ENCODE measurements at places on chromosomes 5 and 9.
A peak's percentile ranks its signal among the peaks of the same experiment; 100 is the strongest.

DNA sequence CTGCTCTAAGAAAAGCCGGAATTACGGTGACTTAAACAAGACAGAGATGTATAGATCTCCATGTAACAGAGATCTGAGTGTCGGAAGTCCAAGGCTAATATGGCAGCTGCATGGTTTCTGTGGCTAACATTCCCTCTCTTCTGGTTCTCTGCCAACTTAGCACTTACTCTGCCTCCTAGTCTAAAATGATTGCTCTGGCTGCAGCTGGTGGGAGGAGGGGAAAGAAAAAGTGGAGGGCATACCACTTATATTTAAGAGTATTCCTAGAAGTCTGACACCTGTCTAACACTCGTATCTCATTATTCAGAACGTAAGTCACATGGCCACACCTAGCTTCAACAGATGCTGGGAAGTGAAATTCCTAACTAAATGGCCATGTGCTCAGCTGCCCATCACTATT, 551.5 kb upstream of the TLE4 start:
- DNase-seq = no peak
- H3K36me3 ChIP-seq = no peaks in the 10 kb centered on the region
- H3K4me1 ChIP-seq = no peaks in the 10 kb centered on the region
- H3K4me3 ChIP-seq = no peak overlapping the region
- no peak overlapping the region for H3K27ac ChIP-seq

DNA sequence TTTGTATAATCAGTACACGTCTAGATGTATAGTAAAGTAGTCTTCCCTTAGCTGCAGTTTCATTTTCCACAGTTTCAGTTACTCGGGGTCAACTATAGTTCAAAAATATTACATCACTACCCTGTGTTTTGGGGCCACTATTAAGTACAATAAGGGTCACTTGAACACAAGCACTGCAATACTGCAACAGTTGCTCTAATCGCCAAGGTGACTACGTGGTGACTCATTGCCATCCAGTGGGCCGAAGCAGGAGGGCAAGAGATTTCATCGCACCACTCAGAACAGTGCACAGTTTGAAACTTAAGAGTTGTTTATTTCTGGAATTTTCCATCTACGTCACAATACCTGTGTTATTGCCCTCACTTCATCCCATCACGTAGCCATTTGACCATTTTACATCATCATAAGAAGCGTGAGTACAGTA, at the start of gene ARL14EPL:
Gene ARL14EPL, plus strand, starts transcription at position 379 of the 424 bp plus-strand sequence. CDS start 18,994 bp downstream, outside the sequence.
- H3K27ac ChIP-seq = no peak within 1 kb of the TSS
- DNase-seq = no peak
- no peaks in the 10 kb centered on the region for H3K4me1 ChIP-seq
- no peak within 1 kb of the TSS for H3K4me3 ChIP-seq
- no peaks in the 10 kb centered on the region for H3K27me3 ChIP-seq

DNA sequence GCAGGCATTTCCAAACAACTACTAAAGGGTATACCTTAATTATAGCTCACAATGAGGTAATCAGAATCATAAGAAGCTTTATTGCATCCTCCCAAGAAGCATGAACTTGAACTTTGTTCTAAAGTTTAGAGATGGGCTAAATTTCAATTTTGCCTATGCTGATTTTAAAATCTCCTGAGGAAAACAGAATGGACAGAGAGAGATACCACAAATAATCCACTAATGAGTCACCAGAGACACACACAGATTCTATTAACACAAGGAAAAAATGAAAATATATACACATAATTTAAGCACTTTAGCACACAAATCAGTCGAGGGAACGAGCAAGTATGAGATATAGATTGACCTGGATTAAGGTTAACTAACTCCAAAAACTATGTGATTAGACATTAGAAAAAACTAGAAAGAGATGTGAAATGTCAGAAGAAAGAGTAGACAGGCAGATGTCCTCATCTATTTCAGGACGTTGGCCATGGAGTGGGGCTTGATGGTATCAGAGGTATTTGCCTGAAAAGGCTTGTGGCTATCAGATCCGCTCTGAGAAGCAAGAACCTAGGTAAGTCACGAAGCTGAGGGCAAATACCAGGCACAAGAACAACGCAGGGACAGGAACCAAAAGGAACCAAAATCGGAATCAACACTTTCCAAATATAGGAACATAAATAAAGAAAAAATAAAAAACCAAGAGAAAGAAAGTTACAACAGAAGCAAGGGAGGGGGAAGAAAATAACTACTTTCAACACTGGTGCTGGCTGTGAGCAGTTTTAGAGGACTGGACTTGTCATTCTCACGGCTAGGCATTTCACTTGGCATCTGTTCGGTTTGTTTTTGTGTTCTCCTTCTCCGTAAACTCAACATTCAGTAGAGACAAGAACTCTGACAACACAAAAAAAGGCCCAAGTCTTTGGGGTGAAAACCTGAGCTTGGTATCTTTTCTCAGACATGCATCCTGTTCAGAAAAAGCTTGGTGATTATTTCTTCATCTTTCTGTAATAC, 294.6 kb upstream of the PUM3 start:
- no peak overlapping the region for H3K4me3 ChIP-seq
- no peaks in the 10 kb centered on the region for H3K27me3 ChIP-seq
- no peaks in the 10 kb centered on the region for H3K36me3 ChIP-seq

DNA sequence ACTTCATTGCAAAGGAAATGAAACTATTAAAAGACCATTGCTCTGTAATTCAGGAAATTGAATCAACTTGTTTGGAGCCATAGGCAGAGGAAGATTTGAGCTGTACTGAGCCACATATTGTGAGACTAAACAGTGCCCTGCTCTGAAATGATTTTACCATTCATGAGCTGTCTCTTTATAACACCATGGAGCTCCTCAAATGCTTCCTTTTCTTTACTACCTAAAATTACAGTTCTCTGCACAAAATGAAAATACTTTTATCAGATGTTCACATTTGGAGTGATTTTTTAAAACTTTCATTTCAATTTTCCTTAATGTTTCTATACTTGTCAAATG, 97.9 kb downstream of the NLN start:
- DNase-seq = no peak
- no peak overlapping the region for H3K4me3 ChIP-seq
- H3K27ac ChIP-seq = no peak overlapping the region

DNA sequence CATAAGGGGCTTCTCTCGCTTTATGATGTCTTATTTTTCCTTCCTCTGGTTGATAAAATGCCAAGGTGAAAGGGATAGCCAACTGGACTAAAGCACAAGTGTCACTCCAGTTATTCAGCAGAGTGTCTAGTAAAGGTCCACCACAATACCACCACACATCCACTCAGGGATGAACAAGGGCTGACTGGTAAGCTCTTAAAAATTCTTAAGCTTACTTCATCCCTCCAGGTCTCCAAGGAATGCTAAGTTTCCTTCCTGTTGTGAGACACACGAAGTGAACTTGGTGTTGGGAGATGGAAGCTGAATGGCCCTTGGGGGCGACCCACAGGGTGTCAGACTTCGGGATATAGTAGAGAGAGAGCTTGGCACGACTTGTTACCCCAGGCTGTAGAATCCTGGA, 3.2 kb upstream of the HMGCS1 start:
- H3K4me3 ChIP-seq = no peak overlapping the region
- H3K36me3 ChIP-seq = no peaks in the 10 kb centered on the region
- no peak overlapping the region for H3K27ac ChIP-seq
- H3K4me1 ChIP-seq = peaks cover 10% of the 10 kb centered on the region
- no peak for DNase-seq

DNA sequence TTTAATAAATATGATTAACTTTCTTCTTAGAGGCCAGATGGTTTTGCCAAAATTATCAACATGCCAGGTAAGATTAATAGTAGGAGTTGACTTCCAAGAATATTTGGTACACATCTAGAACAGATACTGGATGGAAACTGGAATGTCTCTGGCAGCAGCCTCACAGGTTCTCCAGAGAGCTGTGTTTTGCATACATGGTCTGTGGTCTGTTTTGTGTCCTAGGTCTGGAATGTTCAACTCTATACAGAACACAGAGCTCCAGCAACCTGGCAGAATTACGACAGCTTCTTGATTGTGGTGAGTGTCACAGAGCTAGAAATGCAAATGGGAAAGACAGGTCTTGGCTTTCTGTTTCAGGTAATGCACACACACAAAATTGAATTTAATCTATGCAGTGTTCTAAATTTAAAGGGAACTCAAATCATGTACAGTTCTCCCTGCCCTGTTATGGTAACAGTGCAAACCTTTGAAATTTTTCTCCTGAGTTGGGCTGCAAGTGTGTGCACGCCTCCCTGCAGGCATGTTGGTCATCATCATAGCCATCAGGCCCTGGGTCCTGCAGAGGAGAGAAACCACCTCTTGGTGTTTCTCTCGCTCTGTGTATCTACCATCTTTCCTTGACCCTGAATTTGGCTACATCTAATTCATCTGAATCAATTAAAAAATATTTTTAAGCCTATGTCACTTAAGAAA, 58.3 kb downstream of the PIK3R1 start:
- H3K36me3 ChIP-seq = peaks cover 7% of the 10 kb centered on the region
- no peak for DNase-seq
- no peak overlapping the region for H3K4me3 ChIP-seq
- peaks cover 27% of the 10 kb centered on the region for H3K4me1 ChIP-seq

GRCh38 chr5:32193591-32193990, 19.5 kb upstream of the GOLPH3 start:
- H3K27me3 ChIP-seq = no peaks in the 10 kb centered on the region
- H3K4me3 ChIP-seq = no peak overlapping the region
- no peaks in the 10 kb centered on the region for H3K4me1 ChIP-seq
- no peak for DNase-seq
- no peak overlapping the region for H3K27ac ChIP-seq
- H3K36me3 ChIP-seq = no peaks in the 10 kb centered on the region

DNA sequence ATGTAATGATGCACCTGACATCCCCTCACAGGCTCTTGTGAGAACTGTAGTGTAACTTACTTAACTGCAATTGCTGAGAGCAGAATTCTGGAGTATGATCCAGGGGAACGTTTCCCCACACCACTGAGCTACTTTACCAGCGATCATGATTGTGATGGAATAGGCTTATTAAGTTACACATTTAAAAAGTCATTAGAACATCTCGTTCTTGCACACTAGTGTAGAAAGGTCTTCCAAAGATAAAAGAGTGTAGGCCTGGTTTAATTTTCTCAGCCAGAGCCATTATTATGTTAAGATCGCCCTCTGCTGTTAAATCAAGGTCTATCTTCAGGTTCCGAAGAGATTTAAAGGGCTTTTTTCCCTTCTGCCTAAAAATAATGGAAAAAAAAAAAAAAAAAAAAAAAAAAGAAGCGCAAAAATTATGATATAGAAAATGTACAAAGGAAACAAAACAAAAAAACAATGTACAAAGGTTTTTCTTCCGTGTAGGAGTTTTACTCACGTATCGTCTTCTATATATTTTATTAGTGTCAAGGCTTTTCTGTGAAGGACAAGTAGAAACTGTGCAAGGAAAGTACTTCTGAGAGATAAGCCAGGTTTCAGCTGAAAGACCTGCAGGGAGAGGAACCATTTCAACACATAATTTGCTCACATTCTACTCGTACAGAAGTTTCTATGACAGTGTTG, 18.6 kb upstream of the MOB3B start:
- DNase-seq = no peak
- H3K4me1 ChIP-seq = no peaks in the 10 kb centered on the region

GRCh38 chr5:79876456-79876855, 114.6 kb downstream of the MTX3 start:
- no peak overlapping the region for H3K4me3 ChIP-seq
- no peaks in the 10 kb centered on the region for H3K4me1 ChIP-seq
- H3K27me3 ChIP-seq = peaks cover 4% of the 10 kb centered on the region
- DNase-seq = no peak

DNA sequence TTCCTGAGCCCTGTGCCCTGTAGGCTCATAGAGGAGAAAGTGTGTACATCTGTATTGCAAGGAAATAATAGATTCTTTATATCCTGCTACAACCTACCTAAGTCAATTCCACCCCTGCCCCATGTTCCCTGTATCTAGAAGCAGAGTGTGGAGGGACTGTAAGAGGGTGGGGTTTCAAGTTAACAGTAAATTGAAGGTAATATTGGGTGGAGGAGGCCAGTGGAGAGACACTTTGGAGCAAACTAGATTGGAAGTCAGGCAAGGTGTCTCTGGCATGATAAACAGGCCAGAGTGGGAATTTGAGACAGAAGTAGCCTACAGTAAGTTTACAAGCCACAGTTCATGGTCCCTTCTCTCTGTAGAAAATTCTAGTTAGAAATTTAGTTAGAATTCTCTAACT, 2.3 kb upstream of the HEMGN start:
- H3K36me3 ChIP-seq = no peaks in the 10 kb centered on the region
- no peak for DNase-seq
- no peak overlapping the region for H3K27ac ChIP-seq
- H3K27me3 ChIP-seq = no peaks in the 10 kb centered on the region

DNA sequence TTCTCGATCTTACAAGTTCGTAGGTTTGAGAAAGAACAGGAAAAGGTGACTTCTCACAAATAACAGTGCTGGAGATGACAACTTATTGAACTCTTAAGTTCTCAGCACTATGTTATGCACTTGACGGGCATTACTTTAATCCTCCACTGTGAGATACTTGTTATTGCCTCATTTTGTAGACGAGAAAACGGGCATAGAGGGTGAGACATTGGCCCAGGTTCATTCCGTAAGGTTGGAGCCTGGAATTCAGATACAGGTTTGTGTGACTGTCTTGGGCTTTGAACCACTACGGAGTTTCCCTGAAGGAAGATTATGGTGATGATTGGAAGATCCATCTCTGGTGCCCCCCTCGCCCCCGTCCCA, 657 bp downstream of the MAT2B start:
- no peak for DNase-seq
- peak overlapping the region; percentile 83 for H3K4me3 ChIP-seq
- H3K27ac ChIP-seq = peak overlapping the region; percentile 98
- peaks cover 21% of the 10 kb centered on the region for H3K4me1 ChIP-seq
- H3K36me3 ChIP-seq = no peaks in the 10 kb centered on the region

GRCh38 chr9:111691672-111692329, 30.4 kb downstream of the GNG10 start:
- no peak overlapping the region for H3K4me3 ChIP-seq
- no peak for DNase-seq
- no peaks in the 10 kb centered on the region for H3K36me3 ChIP-seq

DNA sequence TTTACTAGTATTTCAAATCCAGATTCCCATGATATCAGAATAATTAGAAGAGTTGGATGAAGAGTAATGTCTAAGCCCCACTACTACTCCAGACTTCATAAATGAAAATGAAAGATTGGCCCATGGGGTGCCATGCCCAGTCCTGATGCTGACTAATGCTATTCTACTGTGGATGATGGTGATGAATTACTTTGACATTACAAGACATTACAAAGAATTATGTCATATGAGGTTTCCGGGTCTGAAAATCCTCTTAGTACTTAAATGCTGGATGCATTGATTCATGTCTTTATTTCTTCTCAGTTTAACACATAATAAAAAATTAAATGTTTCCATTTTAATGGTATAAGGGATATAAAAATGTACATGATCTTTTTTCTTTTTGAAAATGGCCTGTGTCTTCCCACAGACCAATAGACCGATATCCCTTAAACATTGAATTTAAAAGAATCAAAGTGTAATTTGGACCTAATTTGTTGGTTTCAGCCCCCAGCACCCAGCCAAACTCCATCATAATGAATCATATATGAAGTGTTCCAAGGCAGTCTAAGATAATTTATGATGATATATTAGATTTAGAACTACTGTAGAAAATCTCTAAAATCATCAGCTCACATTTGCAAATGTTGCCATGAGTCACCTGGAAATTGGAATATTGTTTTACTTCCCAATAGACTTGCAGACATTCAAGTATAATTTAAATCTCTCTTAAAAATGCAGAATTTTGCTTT, 223.6 kb upstream of the SGCD start:
- no peak overlapping the region for H3K4me3 ChIP-seq
- H3K27me3 ChIP-seq = no peaks in the 10 kb centered on the region
- H3K36me3 ChIP-seq = no peaks in the 10 kb centered on the region
- no peaks in the 10 kb centered on the region for H3K4me1 ChIP-seq
